ENCODE measurements at places on chromosomes 3 and 15. TPM values are rescaled to one million over a fixed set of nuclear protein-coding genes. Genes with fewer than 3 reads are reported as not detected.

Gene CHDH
- polyA plus RNA-seq: 0.74 TPM

Gene GOLGA8F
- not detected for polyA plus RNA-seq

Gene FSIP1
- polyA plus RNA-seq: 0.54 TPM

Gene CAPN3
- polyA plus RNA-seq: 315 TPM

Gene NAA80
- polyA plus RNA-seq: 6.3 TPM

Gene DLL4
- polyA plus RNA-seq: 14.3 TPM

Gene KLHL6
- polyA plus RNA-seq: 2.5 TPM

Gene CHSY1
- 48.4 TPM for polyA plus RNA-seq

Gene TARS3
- 16.9 TPM for polyA plus RNA-seq

Gene IQCF5
- polyA plus RNA-seq: not detected

Gene SLC27A2
- polyA plus RNA-seq: 0.14 TPM

Gene FGD5
- polyA plus RNA-seq: 18.3 TPM

Gene IL17RB
- polyA plus RNA-seq: 4.8 TPM

Gene SUSD5
- polyA plus RNA-seq: 1.4 TPM

Gene TTLL13
- not detected for polyA plus RNA-seq

Gene THSD4
- 27.0 TPM for polyA plus RNA-seq

GRCh38 chr15:68484696-68485400, 52.9 kb upstream of the ITGA11 start:
- no peak for DNase-seq

DNA sequence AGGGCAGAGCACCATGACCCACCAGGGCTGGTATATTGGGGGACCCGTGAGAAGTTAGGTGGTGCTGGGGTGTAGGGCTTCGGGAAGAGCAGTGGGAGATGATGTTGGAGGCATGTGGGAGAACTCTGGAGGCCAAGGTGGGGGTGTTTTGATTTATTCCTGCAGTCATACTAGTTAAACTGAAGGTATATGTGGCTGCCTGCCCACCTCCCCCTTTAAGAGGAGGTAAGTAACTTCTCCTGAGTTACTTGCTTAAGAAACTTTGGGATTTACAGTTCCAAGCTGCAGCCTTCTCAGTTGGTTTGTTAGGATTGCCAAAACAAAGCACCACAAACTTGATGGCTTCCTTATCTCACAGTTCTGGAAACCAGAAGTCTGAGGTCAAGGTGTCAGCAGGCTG, 73.1 kb upstream of the AGBL1 start:
- DNase-seq: no peak

GRCh38 chr3:184616436-184616835, 54.9 kb downstream of the EPHB3 start:
- DNase-seq: no peak

GRCh38 chr3:98655666-98656065, 62.3 kb upstream of the CPOX start:
- DNase-seq: no peak

GRCh38 chr3:45145681-45146614, at the start of gene CDCP1:
TSS of gene CDCP1 (minus strand) at chr3:45146378. CDS start at chr3:45146287, 91 bp downstream.
- DNase-seq: no peak

DNA sequence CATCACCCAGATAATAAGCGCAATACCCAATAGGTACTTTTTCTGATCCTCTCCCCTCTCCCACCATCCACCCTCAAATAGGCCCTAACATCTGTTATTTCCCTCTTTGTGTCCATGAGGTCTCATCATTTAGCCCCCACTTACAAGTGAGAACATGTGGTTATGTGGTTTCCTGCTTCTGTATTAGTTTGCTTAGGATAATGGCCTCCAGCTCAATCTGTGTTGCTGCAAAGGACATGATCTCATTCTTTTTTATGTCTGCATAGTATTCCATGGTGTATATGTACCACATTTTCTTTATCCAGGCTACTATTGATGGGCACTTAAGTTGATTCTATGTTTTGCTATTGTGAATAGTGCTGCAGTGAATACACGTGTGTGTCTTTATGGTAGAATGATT, 165.4 kb downstream of the MBNL1 start:
- no peak for DNase-seq

- DNase-seq: no peak
Observed at GRCh38 chr3:56802378-56802745, 613 bp upstream of the ARHGEF3 start.

DNA sequence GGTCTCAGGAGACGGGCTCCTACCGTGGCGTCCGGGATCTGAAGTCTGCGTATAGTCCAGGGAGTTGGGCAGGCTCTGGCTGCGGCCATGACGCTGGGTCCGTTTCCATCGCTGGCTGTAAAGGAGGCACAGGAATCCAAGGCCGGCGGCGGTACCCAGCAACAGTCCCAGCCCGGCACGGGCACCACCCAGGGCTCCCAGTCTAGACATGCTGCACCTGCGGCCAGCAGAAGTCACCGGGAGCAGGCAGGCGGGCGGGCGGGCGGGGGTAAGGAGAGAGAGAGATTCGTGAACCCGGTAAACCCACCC, 526 bp downstream of the RMDN3 start:
- no peak for DNase-seq

DNA sequence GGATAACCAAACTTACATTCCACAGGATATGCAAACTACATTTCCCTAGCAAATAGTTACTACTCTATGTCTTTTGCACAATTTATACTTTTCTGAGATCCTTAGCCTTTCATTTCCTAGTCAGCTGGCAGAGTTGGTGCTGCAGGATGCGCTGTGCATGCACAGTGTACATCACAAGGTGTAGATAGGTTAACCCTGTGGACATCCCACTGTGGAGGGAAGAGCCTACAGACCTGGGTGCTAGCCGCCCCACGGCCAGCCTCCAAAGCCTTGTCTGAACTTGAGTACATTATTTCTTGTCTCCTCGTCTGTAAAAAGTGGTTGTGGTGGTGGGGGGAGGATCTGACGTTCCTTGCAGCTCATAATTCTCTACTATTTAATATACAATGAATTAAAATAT, 3.5 kb downstream of the TNFSF10 start:
- no peak for DNase-seq

DNA sequence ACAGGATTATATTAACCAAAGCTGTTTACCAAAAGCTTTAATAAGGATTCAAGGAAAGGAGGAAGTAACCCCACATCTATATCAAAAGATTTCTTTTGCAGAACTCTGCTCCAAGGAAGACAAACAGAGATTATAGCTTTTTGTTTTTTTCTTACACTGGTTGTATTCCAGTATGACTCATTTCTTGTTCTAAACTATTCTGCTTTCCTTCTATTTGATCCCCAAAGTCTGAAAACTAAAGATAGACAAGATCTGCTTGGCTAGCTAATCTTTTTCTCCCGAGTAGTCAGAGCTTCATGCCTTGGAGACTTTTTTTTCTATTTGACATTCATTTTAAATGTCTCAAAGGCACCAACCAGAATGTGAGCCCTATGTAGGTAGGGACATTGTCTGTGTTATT, 36.8 kb upstream of the FRMD5 start:
- DNase-seq: no peak

DNA sequence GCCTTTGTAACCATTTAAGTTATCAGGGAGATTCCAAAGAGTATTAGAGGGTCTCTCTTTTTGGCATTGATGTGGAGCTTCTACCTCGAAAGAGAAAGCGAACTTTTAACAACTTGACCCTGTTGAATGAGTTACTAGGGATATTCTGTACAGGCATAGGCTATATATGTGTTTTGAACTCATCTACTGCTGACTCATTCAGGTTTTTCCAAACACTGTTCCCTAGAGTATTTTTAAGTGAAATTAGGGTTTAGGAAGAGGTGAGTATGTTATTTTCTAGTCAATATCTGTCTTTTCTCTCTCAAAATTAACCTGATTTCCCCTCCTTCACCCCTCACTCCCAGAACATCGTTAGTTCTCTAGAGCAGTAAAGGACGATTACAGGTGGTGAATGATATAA, 228.1 kb upstream of the C2CD4B start:
- no peak for DNase-seq

DNA sequence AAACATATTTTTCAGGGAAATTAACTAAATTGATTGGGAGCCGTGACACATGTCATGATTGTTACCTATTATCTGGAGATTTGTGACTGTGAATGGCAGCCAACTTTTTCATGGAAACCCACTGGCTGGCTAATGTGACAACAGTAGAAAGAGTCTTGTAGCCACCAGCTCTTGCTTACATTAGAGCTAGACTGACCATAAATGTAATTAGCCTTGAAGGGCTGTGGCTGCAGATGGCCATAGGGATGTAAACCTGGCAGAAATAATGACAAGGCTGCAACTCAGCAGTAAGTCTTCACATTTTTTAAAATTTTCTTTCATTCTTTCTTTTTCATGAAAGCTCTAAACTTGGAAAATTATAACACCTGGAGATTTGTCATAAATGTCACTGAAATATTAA, 168.2 kb upstream of the ROBO2 start:
- no peak for DNase-seq

DNA sequence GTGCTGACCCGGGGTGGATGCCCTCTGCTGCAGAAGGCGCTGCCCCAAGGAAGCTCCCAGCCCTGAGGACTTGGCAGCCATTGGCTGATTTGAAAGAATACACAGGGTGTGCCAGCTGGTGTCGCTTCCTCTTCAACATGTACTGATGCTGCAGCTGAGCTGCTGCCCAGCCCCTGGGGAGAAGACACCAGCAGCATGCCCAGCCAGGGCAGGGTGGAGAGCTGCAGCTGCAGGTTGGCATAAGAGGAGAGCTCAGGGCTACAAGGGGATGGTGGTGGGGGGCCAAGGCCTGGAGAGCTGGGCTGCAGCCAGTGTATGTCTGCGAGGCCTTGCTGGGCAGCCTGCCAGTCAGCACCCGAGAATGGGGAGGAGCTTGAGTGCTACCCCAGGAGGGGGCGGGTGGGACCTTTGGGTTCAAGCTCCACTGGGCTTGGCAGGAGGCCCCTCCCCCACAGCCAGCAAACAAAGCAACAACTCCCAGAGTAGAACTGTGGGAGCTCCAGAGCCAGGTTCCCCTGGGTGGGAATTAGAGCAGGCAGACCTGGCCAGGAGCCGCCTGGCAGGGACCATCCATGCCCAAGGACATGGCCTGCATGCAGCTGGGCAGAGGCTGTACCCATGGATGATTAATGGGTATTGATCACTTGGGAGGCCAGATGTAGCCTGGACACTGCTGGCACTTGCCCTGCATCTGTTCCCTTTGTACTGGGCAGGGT, 9.2 kb upstream of the SEMA4B start:
- peak; percentile 38 for DNase-seq

- DNase-seq: no peak
Observed at GRCh38 chr3:188092648-188093047, 61.3 kb upstream of the LPP start.

DNA sequence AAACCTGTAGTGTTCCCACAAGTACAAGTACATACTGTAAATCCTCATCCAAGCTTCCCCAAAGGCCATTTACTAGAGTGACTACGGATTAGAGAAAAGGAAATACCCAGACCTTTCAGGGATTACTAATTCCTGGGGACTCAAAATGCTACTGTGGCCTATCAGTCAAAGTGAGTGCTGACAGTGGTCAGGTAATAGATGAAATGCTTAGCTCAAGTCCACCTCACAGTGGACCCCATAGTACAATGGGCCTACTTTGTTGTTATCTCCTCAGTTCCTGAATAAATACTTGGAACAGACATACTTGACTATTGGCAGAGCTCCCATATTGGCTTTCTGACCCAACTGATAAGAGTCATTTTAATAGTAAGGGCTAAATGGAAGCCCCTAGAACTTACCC, 61.6 kb downstream of the MAP4 start:
- DNase-seq: no peak

DNA sequence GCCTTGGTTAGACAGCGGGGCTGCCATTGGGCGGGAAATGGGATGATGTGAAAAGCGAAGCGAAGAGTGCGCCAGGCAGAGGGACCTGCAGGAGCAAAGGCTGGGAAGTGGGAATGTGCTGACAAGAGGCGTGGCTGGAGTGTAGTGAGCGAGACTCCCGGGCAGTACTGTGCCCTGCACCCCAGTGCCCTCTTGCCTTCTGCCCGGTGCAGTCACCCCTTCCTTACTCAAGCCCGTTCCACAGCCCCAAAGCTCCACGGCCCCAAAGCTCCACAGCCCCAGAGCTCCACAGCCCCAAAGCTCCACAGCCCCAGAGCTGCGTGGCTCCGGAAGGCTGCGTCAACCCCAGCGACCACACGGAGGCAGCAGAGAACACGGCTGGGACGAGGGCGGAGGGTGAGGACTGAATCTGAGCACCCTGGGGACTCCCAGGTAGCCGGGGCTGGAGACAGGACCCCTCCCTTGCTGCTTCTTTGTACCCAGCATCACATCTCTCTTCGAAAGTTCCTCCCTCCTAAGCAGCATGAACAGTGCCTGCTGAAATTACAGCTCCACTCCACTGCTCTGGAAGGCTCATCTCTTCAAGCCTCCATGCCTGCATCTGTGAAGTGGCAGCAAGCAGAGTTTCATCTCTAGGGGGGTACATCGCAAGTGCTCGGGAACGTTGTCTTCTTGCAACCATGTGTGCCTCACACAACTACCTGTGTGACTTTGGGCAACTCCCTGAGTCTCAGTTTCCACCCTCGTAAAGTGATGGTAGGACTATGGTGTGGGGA, 108.9 kb downstream of the FBLN2 start:
- peak; percentile 67 for DNase-seq

GRCh38 chr3:5205165-5205941, 17.8 kb downstream of the EDEM1 start:
- no peak for DNase-seq

DNA sequence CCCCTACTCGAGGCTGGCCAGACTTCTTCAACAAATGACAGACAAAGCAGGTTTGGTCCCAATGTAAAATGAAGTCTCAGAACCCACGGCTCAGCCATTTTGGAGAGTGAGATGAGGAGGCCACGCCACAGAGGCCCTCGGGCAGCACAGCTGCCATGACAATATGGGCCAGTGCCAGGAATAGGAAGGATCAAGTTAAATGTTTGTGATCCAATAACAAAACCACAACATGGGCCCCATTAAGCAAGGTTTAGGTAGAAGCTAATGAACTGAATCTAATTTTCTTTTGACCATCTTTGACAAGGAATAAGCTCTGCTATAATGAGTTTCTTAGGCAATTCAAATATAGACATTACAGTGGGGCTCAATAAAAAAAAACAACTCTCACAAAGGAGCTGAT, 52.6 kb downstream of the RFTN1 start:
- DNase-seq: no peak

- DNase-seq: no peak
Observed at GRCh38 chr3:104521606-104522336, 844.9 kb upstream of the ALCAM start.

- no peak for DNase-seq
Observed at GRCh38 chr15:50146632-50147031, 27.6 kb upstream of the ATP8B4 start.

DNA sequence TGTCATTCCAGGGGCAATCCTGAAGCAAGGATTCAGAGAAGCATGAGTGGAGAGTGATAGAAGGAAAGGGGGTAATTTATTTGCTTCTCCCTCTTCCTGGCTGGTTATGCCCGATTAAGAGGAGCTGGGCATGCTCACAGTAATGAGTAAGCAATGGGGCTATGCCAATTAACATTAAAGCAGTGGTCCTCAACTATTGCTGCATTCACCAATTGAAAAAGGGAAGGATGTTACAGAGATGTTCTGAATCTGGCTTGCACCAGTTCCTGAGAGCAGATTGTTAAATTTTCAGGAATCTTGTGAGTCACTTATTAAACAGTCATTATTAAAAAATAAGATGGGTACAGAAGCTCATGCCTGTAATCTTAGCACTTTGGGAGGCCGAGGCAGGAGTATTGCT, 85.9 kb upstream of the ZBTB20 start:
- no peak for DNase-seq
